ENCODE measurements at places on chromosomes 16 and 17. TPM values are rescaled to one million over a fixed set of nuclear protein-coding genes. Genes with fewer than 3 reads are reported as not detected.

Gene NT5C
- 62.7 TPM for total RNA-seq

Gene FAM20A
- total RNA-seq = not detected

Gene KRTAP2-3
- not detected for total RNA-seq

Gene MYLK3
- 1.4 TPM for total RNA-seq

Gene CCL4
- not detected for total RNA-seq

Gene HIC1
- total RNA-seq = 62.2 TPM

Gene UMOD
- not detected for total RNA-seq

All from mammary microvascular endothelial cell (primary cell).